Activated CD4-positive, alpha-beta T cell treated with anti-CD3 and anti-CD28 coated beads, Interleukin-2, amount 50 U/mL, for 24 hours (primary cell): ENCODE measurements at places on chromosomes 3 and 15.

GRCh38 chr3:184785890-184786279 lies 26.1 kb upstream of the VPS8 start:
- no peak for DNase-seq

- no peak for DNase-seq
Observed at GRCh38 chr3:185381320-185382058, 18.6 kb downstream of the MAP3K13 start.

DNA sequence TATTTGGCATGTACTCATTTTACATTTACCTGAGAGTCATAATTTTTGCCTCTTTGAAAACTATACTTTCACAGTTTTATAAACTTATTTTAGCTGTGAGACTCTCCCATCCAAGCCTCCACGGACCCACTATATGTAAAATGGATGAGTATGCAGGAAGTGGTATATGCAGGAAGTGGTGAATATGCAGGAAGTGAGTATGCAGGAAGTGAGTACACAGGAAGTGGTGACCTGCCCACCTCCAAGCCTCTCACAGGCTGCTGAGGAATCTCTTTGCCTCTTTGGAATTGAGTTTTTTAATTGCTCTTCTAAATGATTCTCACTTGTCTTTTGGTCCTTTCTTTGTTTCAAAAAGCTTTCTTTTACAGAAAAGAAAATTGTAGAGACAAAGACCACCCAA lies 85.2 kb downstream of the KBTBD8 start:
- DNase-seq, result peak; percentile 3

DNA sequence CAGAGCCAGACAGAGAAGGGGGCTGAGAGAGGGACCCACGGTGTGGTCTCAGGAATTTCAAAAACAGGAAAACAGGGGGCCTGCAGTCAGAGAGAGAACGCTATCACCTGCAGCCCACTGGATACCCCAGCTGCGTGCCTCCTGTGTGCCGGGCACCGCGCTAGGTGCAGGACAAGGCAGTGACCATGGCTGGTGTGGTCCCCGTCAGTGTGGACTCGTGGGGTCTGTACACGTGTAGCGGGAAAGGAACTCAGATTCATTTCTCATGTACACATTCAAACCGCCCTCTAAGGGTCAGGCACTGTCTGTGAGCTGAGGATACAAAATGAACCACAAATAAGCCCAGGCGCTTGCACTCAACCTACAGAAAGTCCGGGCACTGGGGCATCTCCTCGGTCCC lies 20.9 kb downstream of the SSUH2 start:
- no peak for DNase-seq

- DNase-seq, result no peak
Observed at GRCh38 chr3:38254872-38255271, 10.7 kb upstream of the SLC22A13 start.

DNA sequence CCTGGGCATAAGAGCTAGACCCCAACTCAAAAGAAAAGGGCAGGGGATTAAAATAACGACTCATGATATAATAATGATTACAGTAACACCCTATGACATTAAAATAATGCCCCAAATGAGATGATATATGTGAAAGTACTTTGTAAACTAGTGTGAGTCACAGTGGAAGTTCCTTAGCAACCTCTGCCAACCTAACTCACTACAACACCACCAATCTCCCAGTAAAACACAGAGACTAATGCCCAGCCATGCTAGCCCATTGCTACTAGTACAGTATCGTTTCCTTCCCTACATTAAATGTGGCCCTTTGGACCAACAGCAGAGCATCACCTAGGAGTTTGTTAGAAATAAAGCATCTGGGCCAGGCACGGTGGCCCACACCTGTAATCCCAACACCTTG lies 11.2 kb upstream of the ADAMTS7 start:
- DNase-seq, result no peak

- no peak for DNase-seq
Observed at GRCh38 chr3:106309274-106309673, 440.5 kb upstream of the CBLB start.

GRCh38 chr15:64586259-64586870 lies 126.0 kb downstream of the ZNF609 start:
- DNase-seq, result no peak
